ENCODE measurements at places on chromosomes 12 and 14.

- DNase-seq = no peak
Measured at GRCh38 chr14:58138031-58138713, 13.8 kb downstream of the ARMH4 start.

DNA sequence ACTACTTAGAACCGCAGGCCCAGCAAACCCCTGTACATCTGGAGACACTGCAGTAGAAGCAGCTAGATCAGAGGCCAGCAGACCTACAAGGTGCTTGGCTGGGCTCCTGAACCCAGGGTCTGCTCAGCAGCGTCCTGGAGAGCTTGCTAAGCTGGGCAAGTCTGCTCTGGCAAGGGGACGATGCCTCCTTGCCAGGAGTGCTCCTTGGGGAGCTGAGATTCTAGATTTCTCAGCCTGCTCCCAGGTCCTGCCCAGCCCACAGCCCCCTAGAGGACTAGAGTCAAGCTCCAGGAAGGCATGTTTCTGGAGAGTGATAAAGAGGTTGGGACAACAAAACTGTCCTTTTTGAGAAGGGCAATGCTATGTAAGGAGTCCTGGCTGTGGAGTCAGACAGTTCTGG lies 60.3 kb downstream of the HSPB8 start:
- DNase-seq = no peak

- DNase-seq = no peak
Measured at GRCh38 chr12:121918679-121919038, 267 bp downstream of the CFAP251 start.

- DNase-seq = no peak
Measured at GRCh38 chr12:39440101-39440500, 2.8 kb downstream of the KIF21A start.

DNA sequence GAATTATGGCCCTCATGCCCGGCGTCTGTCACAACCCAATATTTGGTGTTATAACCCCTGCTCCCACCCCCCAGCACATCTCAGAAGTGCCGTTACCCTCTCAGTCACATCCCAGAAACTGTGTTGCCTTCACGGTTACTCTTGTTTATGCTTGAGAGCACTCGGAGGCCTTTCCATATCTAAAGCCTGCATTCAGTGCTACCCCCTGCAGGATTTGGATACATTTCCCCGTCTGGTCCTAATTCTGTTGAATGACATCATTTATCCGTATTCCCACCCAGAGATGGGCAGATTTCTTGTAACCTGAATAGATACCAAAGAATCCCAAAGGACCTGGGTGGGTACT lies 19.1 kb upstream of the FOS start:
- peak; percentile 70 for DNase-seq

GRCh38 chr12:31715283-31715825 lies 13.5 kb downstream of the AMN1 start:
- DNase-seq = peak; percentile 21

GRCh38 chr14:23864861-23865260 lies 88.7 kb upstream of the DHRS4 start:
- DNase-seq = no peak

- no peak for DNase-seq
Measured at GRCh38 chr12:111482462-111482861, 76.7 kb downstream of the SH2B3 start.

Measured in midbrain (tissue), 1 donor.